ENCODE measurements at places on chromosomes 11 and 22.

DNA sequence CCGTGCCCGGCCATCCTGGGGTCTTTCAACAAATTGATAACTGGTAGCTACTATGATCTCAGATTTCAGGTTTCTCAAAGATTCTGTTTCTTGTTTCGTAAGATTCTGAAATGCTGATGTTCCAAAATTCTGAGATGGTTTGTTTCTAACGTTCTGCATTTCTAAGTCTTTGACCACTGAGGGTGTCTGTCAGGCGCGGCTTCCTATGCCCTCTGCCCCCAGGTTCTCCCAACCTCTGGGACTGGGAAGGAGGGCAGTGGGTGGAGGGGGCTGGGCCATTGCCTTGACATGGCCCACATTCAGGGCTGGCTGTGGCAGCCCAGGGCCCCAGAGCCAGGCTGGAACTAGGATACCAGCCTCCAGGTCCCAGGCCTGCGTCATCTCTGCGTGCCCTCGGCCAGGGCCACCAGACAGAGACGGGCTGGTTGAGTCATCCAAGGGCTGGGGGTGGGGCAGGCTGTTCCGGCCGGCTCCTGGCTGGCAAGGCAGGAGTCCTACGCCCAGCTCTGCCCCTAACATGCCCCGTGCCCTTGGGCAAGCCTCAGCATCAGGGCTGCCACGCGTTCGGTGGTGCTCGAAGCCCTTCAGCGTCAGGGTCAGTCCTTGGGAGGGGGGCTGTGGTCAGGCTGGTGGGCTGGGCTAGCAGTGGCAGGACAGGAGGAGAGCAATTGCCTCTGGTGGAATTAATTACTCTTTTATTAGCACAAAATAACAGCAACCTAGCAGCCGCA, 5.2 kb downstream of the TMEM134 start:
- DNase-seq, result peak; percentile 89

GRCh38 chr11:46229230-46229629, 48.2 kb upstream of the CREB3L1 start:
- DNase-seq, result no peak

DNA sequence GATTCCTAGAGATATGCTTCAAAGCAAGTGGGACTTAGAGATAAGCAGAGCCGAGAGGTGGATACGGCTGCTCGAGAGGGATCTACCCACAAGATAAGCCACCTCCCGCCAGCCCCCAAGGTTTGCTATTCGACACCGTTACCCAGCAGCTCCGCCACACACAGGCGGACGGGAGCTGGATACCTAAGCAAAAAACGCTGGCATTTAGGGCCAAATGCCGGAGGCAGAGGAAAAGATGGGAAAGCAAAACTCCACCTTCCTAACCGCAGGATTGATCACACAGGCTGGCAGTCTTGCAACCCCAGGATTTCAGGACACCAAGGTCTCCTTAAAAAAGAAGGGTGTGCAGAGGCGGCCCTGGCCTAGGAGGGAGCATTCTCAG, 709 bp downstream of the FTH1 start:
- DNase-seq, result no peak

DNA sequence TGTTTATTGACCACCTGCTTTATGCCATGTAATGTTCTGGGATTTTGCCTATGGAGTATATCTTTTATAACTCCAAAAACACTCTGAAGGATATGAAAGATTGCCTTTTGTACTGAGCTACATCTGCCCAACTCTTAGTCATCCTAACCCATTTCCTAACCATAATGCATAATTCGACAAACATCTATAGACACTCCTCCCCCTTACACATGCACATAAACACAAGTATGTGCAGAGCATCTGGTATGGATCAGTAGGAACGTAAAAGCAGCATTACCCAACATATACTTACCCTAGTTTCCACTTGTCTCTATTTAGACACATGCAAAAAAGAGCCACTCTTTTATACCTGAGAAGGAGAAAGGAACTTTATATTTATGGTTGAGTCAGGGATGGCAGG, 272.8 kb downstream of the FAM76B start:
- no peak for DNase-seq

DNA sequence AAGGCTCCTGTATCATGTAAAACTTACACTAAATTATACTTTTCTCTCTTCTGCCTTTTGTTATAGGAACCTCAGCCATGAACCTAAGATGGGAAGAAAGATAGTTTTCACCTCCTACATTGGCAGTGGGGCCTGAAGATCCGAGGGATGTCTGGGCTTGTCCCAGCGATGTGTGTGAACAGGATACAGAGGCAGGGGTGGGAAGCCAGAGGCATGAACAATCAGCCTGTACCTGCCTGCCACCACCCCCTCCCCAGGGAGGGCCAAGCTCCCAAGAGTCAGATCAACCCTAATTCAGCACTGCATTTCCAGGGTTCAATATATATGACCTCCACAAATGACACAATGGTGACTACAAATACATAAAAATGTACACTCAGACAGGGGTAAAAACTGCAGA, 9.4 kb downstream of the KIAA0930 start:
- no peak for DNase-seq

GRCh38 chr11:86795949-86796348, 4.4 kb upstream of the PRSS23 start:
- no peak for DNase-seq

DNA sequence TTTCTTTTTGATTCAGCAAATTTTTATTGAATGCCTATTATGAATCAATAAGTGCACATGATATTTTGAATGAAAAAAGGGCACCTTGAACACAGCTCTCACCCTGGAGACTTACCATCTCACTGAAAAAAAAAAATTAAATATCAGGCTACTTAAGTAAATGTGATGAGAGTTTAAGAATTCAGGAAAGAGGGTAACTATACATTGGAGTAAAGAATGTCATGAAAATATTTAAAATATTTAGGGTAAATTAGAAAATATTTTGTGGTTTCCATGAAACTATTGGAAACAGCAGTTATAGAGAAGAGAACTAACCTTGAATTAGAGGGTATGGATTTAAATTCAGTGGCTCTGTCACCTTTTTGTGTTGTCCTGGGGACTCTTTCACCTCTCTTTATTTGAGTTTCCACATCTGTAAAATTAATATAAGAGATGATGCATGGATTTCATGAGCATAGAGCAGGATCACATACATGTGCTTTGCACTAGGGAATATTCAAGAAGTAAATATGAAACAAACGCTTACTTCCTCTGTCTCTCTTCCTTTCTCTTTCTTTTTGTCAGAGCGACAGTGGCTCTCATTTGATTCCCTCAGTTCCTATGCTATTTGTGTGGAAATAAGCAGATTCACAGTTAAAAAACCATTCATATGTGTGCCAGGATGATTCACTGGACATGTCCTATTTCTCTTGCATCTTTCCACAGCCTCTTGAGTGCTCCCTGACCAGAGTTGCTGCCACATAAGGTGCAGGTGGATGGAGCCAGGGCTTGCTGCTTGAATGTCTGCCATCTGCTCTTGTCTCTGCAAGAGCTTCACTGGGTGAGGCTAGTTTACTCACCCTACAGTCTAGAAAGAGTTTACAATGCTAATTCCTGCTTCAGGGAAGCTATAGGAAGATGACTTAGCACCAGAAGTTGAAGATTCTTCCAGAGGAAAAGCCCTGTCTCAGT, 533.1 kb downstream of the ETS1 start:
- no peak for DNase-seq

Data from Calu3 (cell line).